CD4-positive, alpha-beta T cell treated with Interleukin-2 at 100 ng/mL for 4 hours (primary cell): ENCODE measurements at places on chromosomes 13 and 19.

DNA sequence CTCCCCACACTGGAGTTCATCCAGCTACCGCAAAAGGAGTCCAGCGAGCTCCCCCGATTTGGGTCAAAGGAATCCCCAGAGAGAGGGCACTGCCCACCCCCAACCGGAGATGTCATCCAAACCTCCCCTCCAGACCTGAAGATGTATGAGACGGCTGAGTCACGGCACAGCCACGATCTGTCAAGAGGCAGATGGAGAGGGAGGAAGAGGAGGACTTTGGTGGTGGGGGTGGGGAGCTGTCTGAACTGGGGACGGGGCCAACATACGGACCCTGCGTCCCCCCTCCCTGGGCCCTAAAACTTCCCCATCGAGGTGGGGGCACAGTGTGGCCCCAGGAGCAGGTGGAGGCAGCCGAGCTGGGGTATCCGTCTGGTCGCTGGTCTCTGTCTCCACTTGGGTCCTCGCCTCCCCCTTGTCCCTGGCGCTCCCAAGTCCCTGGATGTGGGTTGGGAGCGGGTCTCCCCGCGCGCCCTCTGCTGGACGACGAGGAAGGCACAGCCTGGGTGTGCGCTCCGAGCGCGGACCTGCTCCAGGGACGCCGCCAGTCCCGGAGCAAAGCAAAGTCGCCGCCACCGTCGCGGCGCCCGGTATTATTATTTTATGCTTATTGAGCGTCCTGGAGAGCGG is 3.8 kb downstream of the PDE4A start:
- DNase-seq: peak; percentile 58

DNA sequence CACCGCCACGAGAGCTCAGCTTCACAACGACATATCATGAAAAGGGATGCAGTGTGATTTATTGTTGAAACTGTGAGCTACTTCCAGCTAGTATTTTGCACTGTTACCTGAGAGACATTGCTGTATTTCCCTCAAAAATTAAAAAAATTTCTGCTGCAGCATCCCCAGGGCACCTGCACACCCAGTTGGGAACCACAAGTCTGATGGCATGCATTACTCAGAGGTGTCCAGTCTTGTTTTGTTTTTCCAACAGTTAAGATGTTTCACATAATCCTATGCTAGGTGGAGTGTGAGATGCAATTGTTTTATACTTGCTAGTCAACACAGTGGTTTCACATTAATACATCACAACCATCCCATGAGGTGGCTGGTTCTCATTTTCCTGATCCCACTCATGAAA is 285.2 kb downstream of the SHISA2 start:
- no peak for DNase-seq

DNA sequence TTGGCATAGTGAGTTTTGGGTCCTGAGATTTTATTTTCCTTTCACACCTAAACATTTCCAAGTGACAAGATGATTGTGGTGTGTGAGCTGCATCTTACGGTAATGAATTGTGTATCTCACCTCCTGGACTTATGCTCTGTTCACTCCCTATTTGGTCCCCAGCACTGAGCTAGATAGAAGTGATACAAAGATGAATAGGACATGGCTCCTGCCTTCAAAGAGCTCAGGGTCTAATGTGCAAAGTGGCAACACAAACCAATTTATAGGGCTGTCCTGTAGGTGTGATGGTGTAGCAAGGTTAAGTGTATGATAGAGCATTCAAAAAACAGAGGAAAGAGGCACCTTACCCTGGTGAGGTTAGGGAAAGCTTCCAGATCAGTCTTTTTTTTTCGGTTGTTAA is 17.6 kb upstream of the TNFRSF19 start:
- DNase-seq: no peak

GRCh38 chr13:104937881-104938280 is 1597.6 kb downstream of the EFNB2 start:
- no peak for DNase-seq

DNA sequence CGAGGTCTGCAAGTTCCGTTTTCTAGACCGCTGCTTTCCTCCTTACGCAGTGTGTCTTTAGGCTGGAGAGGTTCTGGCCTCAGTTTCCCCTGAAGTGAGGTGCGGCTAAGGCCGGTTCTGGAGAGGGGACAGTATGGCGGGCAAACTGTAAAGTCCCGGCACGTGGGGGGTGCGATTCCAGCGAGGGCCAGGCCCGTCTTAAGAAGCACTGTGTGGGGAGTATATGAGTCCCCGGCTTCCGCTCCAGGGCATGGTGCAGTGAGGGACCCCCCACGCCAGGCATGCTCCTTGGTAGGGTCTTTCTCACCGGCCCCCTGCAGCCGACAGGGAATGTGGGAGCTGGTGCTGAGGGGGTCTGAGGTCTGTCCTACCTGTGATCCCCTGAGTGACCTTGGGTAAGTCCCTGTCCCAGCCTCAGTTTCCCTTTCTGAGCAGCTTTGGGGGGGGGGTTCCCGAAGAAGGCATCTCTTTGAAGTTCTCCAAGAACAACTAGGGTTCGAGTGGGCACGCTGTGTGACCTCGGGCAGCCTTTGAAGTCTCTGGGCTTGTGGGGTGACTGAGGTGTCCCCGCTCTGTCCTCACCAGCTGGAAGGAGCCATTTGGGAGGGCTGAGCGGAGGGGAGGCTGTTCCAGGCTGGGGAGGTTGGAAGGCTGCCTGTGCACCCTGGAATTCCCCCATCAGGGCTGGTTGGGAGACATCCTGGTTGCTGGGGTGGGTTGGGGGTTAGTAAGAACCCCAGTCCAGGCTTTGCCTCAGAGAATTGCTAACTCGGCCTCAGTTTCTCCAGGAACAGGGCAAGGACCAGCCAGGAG is 1.5 kb downstream of the NFIC start:
- DNase-seq: no peak

- no peak for DNase-seq
These were observed 19.7 kb upstream of the EHD2 start for GRCh38 chr19:47693489-47693888.

GRCh38 chr13:112795277-112795676 is 105.4 kb downstream of the ATP11A start:
- DNase-seq: no peak
